T1000 (cell line): ENCODE measurements at places on chromosomes 7 and 10.

- no peak for DNase-seq
Measured at GRCh38 chr10:124298891-124299290, 119.8 kb downstream of the OAT start.

- no peak for DNase-seq
Measured at GRCh38 chr10:83605783-83606630, 533.3 kb upstream of the GHITM start.

GRCh38 chr7:67429735-67430134 is 433.1 kb downstream of the TYW1 start:
- DNase-seq = no peak

DNA sequence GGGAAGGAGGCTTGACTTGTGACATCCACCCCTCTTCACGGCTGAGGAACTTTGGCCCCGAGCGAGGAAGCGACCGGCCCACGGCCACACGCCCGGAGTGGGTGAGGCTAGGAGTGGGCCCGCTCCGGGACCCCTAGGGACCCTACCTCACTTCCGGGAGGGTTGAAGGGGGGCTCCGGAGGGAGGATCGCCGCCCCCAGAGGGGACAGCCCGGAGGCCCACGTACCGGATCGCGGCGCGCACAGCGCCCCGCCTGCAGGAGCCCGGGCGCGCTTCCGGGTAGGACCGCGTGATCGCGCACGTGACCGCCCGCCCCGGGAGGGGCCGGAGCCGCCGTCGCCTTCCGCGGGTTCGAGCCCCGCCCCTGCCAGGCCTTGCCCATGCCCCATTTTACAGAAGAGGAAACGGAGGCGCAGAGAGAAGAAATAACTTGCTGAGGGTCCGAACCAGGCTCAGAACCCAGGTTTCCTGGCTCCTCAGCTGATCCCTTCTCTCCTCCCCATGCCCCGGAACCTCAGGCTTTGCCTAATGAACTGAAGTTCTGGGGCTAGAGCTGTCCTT is at the start of gene HPS1:
HPS1 (minus strand) TSS at position 275 of the 561 bp plus-strand sequence. CDS start 3,695 bp downstream, outside the sequence.
- peak; percentile 60 for DNase-seq

GRCh38 chr7:130289478-130289877 is 3.5 kb upstream of the CPA4 start:
- DNase-seq = no peak

DNA sequence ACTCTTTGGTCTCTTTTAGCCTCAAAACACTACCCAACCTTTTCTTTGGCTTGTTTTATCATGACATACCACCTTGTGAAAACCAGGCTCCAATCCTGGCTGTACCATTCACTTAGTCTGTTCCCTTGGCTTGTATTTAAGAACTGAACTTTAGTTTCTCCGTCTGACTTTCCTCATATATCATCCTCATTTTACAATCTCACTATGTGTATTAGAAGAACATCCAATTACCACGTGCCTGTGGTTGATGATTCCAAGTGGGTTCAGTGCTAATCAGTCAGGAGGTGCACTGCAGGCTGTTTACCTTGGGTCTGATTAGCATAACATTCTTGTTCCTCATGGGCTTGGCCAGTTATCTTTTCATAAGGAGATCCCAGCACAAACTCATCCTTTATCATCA is 144.8 kb upstream of the KLF14 start:
- DNase-seq = no peak

DNA sequence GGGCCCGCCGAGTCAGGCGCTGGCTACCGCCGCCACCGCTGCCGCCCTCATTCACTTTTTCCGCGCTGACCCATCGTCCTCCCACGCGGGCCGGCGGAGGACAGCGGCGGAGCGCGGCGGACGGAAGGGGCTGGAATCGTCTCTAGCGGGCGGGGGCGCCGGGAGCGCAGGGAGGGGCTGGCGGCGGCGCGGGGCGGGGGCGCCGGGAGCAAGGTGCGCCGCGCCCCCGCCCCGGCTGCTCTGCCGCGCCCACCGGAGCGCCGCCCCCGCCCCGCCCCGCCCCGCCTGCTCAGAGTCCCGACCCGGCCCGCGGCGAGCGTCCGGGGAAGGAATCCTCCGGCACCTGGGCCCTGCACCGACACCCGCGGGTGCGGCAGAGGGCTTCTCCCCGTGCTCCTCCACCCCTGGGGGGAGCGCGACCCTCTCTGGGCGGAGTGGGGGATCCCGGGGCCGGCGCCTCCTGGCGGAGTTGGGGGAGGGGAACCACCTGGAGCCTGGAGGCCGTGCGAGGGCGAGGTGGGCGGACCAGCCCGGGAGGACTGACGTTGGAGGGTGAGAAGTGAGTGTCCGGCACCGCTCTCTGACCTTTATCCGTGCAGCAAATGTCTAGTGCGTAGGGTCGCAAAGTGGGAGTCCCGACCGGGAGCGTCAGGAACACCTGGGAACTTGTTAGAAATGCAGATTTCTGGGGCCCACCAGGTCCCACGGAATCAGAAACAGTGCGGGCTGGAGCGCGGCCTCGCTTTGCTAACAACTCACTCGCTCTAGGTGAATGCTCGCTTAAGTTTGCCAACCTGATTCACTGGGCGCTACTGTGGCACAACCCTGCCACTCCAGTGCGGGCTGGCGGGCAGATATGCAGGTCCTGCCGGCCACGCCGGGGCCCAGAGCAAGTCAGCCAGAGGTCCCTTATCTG is at the start of gene COBL:
COBL (minus strand) TSS at position 144 of the 916 bp plus-strand sequence. CDS start 176 bp downstream, outside the sequence.
- DNase-seq = no peak

DNA sequence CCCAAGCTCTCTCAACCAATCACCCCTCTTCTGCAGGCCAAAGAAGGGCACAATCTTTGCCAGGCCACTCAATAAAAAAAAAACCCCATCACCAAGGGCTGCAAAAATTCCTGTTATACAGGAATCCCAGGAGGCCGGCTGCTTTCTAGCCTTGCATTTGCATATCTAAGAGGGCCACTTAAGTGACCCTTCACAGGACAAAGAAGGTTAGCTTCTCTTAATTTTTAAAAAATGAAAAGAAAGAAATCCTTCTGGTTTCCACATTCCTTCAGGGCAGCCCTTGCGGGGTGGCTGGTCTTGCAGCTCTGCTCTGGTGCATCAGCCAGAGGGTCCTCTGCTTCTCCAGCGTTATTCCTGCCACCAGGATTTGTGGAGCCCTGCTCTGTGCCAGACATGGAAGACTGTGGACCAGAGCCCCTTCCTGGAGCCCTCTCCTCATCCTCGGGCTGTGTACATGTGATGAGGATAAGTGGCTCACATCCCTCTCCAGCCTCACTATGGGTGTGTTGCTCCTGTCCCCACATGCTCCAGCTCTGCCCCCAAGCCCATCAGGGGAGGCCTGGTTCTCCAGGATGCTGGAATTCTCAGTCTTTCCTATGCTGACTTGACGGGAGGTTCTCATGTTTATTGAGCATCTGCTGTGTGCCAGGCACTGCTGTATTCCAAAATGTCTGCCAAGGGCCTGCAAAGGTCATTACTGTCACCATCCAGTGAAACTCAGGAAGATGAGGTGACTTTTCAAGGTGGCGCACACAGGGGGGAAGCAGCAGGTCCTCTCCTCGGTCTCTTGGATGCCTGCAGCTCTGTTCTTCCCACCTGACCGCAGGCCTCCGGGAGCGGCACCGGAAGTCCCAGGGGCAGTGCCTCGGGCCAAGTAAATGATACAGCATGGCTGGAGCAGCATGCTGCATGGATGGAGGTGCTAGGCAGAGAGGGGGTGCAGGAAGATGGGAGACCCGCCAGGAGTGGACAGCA is 67.7 kb downstream of the ARHGAP22 start:
- DNase-seq = no peak

DNA sequence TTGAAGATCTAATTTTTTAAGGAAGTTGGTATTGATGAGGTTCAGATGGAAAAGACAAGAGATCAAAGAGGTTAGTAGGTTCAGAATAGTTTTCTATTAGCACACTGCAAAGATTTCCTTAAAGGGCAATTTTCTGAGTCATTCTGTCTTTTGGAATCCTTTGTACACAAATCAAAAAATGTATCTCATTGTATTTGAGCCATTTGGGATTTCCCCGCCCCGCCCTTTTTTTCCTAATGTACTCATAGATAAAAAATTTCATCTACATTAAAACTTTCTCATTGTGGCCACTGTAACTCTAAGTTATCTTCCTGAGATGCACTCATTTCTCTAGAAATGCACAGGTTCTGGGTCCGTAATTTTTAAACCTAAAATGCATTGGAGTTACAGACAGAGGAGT is 12.1 kb downstream of the GIMAP6 start:
- no peak for DNase-seq

GRCh38 chr10:104802941-104803340 is 161.9 kb downstream of the SORCS3 start:
- no peak for DNase-seq

DNA sequence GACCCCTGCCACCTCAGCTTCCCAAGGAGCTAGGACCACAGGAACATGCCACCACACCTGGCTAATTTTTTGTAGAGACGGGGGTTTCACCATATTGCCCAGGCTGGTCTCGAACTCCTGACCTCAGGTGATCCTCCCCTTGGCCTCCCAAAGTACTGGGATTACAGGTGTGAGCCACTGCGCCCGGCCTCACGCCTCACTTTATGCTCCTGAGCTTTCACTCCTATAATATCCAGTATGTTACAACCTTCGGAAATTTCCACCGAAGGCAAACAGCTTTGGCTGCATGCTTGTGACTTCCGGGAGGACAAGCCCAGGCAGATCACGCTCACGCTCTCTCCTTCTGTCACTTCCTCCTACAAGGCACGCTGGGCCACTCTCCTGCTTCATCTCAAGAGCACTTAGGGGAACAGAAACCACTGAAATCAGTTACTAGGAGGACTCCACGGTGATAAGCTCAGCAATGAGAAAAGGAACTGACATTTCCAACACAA is 4.4 kb upstream of the MAD1L1 start:
- DNase-seq = no peak

- no peak for DNase-seq
Measured at GRCh38 chr10:1400101-1401070, 336.9 kb downstream of the ADARB2 start.

- no peak for DNase-seq
Measured at GRCh38 chr7:152145853-152146466, 120.5 kb downstream of the GALNT11 start.

- no peak for DNase-seq
Measured at GRCh38 chr7:153370092-153370491, 610.5 kb downstream of the ACTR3B start.

DNA sequence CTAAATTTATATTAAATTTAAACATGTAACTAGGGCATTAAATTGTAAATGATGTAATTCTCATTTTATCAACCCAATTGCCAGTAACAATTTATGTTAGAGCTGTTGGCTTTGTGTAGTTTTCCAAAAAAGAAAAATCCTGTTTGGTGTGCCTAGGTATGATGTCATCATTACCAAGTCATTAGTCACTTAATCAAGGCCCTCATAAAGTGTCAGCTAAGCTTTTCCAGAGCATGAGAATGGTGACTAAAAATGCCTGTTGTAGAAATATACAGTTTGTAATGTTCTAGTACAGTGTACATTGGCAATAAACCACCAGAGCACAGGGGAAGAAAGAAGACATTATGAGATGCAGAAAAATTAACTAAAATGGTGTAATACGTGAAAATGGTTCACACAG is 593.8 kb upstream of the ANKRD30A start:
- no peak for DNase-seq

GRCh38 chr10:97676770-97677581 is 10.1 kb downstream of the AVPI1 start:
- DNase-seq = no peak

GRCh38 chr10:114544045-114544659 is 113.9 kb downstream of the ABLIM1 start:
- no peak for DNase-seq

DNA sequence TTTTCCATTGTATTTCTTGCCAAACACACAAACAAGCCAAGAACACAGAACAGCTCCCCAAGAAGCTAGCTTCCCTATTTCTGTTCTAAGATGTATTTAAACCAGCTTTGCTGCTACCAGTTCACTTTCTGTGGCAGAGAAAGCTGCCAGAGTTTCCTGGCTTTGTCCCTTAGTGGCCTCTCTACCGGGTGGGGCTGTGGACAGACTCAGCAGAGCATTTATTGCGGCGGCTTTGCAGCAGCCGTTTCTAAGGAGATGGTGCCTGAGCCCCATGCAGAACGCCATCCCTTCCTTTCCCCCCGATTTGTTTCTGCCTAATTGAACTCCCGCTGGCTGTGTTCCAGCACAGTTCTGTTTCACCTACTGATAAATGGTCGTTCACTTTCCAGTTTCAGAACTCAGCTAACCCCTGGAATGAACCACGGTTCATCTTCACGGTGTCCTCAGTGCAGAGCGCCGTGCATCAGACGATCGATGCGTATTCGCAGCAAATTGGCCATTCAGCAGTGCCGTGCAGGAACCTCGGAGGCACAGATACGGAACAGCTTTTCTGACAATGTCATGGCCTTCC is 33.8 kb upstream of the SFMBT2 start:
- DNase-seq = no peak

DNA sequence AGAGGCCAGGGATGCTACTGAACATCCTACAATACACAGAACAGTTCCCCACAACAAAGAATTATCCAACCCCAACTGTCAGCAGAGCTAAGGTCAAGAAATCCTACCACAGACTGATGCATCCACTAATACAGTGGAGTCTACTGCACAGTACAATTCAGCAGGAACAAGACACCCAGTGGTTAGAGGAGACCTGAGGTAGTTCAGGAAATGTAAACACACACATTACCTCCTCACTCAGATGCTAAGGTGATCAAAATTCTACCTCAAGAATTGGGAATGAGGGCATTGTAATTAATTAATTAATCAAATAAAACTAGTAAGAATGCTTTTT is 91.4 kb downstream of the ZFAND4 start:
- no peak for DNase-seq

- no peak for DNase-seq
Measured at GRCh38 chr7:4830176-4830575, 31.7 kb downstream of the PAPOLB start.

DNA sequence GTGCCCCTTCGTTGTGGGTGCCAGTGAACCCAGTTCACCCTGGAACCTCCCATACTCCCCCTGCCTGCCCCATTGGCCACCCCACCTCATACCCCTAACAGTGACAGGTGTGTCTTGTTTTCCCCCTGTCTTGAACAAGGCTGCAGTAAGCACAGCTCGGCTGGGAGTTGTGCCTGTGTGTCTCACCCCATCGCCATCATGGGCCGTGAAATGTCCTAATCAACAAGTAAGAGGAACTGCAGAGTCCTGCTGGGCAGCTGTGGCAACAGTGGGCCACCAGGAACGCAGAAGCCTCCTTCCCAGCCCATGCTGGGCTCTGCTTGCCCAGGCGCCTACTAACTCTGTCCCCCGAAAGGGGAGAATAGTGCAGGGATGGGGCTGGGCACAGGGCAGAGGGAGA is 91.6 kb downstream of the C10orf105 start:
- no peak for DNase-seq

DNA sequence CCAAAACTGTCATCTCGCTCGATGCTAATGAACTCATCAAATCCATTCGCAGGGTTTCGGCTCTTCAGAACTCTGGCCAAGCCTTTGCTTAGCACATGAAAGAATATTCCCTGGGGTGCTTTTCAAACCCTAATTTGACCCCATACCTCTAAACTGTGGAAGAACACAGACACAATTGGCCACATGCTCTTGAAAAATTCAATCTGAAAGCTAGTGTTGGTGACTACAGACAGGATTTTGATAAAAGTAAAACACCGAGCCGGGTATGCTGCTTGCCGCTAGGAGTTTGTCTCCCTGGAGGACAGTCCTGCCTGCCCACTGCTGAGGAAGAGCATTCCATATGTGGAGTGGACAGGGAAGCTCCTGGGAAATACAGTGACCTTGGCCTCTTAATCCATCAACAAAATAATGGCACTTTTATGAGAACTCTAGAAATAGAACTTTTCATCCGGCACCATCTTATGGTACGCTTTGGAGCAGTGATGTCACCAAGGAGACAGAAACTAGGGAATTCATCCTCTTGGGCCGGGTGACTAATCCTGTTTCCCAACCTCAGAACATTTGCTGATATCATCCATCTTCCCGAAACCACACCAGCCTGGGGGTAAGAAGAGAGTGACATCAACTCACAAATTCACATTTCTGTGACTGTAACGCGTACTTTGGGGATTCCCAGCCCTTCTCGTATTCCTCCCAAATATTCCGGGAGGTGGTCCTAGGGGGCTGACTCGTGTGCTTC is 34.2 kb downstream of the MTURN start:
- peak; percentile 74 for DNase-seq
